AG04449 (cell line): ENCODE measurements at places on chromosomes 11 and 22.

- no peak for DNase-seq
Measured at GRCh38 chr11:108197351-108197750, 25.1 kb downstream of the NPAT start.

GRCh38 chr11:90639461-90639993 is 416.7 kb upstream of the CHORDC1 start:
- no peak for DNase-seq

- no peak for DNase-seq
Measured at GRCh38 chr22:30826670-30827355, 132.1 kb downstream of the OSBP2 start.

DNA sequence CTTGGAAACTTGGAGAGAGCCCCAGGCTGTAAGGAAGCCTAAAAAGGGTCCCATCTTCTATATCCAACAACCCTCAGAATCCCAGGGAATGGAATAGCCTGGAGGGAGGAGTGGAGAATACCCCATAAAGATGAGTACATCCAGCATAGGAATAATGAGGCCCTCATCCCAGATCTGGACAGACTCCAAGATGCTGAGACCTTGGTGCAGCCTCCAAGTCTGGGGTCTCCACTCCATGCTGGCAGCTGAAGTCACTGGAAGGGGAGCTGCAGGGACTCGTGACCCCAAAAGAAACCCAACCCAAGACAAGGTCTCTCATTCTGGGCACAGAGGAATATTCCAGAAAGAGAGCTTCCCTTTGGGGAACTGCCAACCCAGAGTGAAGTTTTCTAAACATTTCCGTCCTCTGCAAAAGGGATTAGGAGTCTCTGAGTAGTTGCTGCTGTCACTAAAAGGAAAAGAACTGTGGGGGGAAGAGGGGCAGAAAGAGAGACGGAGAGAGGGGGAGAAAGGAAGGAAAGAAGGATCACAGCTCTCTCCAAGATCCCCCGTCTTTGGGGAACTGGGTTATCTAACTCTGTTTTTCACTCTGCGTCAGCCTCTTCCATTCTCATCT is 589 bp downstream of the SCGB1A1 start:
- no peak for DNase-seq

DNA sequence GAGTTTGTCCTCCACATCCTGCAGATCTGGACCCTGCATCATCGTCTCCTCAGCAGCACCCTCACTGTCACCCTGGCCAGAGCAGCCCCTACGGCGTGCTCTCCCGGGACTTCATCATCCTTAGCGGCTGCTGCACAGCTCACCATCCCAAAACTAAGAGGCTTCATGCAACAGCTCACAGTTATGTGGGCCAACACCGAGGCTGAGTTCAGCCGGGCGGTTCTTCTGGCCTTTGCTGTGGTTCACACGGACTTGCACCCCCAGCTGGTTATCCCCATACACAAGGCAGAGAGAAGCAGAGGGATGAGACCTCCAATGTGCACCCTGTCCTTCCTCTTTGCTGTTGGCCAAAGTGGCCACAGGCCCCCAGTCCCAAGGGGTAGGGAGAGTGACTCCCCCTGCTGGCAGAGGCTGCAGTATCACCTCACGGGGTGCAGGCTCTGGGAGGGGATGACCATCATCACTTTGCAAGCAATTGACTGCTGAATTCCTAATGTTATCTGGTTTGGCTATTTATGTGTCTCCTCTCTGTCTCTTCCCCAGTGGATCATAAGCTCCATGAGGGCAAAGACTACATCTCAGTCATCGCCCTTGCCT is 276.8 kb downstream of the BRD1 start:
- DNase-seq: no peak

DNA sequence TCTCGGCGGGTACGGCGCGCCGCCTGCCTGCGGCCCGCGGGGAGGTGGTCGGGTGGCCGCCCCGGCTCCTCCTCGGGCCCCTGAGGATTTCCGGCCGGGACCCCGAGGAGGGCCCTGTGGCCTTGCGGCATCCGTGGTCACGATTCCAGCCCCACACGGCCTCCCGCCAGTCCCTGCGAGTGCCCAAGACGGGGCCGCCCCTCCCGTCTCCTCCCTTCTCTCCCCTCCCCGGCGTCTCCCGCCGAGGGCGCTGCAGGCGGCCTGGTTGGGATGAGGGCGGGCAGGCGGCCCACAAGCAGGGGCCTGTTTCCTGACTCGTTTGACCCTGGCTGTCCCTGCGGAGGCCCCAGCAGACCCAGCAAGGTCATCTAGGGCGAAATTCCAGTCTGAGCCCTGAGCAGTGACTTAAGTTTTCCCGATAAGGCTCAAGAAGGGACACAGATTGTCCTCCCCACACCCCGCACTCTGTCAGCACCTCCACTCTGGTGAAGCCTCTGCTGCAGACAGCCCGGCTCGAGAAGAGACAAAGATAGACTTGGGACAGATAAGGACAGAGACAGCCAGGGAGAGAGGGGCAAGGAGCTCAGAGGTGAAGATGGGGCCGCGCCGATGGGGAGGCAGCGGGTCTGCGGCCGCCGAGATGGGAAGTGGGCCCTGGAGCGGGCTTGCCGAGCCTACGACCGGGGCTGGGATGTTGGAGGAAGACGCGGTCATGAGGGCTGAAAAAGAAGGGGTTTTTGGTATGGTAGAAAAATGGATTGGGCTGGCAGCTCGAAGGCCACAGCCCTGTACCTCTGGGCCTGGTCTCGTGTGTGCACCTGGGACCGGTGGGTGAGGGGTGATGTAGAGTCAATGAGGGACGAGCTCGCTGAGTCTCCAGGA is 95.0 kb downstream of the SWAP70 start:
- DNase-seq: no peak

DNA sequence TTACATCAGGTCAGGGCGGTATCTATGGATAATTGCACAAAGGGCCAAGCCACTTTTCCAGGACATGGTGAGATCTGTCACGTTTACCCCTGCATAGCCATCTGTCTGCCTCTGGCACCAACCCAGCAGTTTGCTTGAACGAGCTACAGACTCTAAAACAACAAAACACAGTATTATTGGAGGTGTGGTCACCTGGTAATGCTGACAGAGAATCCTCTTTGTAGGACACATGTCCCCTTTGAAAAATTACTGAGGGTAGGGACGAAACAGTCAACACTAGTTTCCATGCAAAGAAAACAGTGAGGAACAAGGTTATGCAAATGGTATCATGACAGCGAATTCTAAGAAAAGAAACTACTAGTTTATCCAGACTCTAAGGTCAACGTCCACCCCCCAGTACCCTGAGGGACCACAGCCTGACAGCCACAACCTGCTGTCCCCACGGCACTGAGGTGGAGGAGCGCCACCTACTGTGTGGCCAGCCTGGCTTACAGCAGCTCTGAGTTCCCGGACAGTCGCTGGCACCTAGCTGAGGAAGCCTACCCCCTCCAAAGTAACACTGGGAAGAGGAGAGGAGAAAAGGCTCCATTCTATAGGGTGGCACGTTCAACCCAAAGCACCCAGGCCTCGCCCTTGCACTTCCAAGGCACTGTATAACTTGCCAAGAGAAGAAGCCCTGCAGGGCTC is 117.4 kb upstream of the BID start:
- no peak for DNase-seq

DNA sequence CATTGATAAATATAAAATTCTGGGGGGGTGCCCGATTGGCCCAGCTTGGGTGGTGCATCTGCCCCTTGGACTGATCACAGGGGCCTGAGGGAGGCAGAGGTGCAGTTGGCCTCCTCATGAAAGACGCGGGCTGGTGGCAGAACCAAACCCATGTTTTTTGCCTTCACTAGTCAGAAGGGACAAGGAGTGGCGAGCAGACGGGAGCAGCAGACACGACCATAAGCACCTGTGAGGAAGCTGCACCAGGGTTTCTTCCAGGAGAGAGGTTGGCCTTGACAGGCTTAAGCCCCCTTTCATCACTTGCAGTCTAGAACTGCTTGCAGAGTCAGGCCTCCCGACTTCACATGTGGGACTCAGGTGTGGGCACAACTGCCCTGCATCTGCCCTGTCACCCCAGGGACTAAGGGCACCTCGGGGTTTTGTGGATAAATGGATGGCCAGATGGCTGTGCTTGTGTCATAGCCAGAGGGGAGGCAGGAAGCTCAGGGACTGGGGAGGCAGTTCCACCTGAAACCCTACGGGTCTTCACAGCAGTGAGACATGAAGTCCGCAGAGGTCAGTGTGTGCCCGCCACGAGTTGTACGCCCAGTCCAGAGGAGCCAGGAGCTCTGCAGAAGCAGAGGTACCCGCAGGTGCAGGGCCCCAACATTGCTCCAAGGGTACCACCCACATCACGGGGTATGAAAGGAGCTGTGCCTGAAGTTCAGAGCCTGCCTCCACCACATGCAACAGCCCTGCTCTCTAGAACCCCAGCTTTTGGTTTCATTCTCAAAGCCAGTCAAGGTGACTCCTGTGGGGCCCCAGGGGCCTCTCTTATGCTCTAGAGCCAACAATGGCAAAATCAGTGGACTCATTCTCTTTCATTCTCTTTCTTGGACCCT is 18.2 kb upstream of the SYT13 start:
- no peak for DNase-seq

DNA sequence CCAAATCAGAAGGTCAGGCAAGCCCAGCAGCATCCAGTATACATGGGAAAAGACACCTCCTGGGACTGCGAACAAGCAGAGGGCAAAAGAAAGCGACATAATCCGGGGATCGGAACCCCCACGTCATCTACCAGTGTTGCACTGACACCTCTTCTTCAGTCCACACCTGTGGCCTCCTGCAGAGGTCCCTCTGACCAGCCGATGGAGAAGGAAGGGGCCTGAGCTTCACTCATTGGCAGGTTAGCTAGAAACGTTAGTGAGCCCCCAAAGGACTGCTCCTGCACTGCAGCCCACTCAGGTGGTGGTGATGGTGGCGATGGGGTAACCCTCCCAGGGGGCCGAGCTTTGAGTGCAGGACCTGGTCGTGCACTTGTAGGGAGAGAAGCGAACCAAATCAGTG is 22.1 kb downstream of the ASCL2 start:
- no peak for DNase-seq

- no peak for DNase-seq
Measured at GRCh38 chr11:85732965-85733364, 47.0 kb upstream of the CCDC89 start.

GRCh38 chr11:26837154-26837553 is 115.3 kb upstream of the SLC5A12 start:
- DNase-seq: no peak

DNA sequence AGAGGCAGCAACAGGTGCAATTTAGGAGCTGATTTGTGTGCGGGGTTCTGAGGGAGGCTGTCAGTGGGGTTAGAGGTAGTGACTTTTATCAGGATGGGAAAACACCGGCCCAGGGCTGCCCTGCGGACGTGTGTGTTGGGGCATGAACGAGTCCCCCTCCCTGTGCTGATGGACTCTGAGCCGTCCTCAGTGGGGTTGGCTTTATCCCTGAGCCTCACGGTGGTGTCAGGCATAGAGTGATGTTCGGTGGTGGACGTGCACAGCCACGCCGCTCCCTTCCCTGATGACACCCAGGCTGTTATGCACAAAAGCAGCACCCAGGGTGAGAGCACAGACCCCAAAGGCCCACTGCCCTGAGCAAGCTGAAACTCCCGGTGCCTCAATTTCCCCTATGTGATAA is 809.1 kb downstream of the BRD1 start:
- DNase-seq: no peak

DNA sequence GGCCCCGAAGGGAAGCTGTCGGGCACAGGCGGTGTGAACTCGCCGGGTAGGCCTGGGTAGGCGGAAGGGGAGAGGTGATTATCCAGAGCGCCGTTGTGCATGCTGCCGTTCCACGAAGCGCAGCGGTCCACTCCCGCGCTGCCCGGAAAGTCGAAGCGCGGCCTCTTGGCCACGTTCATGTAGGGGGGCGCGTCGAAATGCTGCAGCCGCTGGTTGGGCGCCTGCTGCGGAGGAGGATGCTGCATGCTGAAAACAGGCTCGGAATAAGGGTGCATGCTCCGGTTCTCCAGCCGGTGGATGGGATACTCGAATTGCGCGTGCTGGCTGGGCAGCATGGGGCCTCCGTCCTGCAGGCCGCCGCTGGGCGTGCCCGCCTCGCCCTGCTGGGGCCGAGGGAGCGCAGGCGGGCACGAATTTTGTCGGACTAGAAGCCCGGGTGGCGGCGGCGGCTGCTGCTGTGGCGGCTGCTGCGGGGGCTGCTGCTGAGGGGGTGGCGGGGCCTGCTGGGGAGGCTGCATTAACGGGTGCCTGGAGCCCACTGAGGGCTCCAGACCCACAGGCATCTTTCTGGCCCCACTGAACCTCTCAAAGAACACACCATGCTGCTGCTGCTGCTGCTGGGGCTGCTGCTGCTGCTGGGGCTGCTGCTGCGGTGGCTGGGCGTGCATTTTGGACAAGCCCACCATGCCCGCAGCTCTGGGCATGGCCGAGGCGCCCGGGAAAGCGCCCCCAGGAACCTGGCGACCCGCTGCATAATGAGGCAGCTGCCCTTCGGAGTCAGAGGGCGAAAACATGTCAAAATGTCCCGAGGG is 2.3 kb downstream of the MN1 start:
- no peak for DNase-seq

GRCh38 chr11:115616971-115617370 is 112.8 kb upstream of the CADM1 start:
- peak; percentile 57 for DNase-seq

GRCh38 chr11:69778373-69778772 is 3.2 kb upstream of the FGF4 start:
- no peak for DNase-seq

DNA sequence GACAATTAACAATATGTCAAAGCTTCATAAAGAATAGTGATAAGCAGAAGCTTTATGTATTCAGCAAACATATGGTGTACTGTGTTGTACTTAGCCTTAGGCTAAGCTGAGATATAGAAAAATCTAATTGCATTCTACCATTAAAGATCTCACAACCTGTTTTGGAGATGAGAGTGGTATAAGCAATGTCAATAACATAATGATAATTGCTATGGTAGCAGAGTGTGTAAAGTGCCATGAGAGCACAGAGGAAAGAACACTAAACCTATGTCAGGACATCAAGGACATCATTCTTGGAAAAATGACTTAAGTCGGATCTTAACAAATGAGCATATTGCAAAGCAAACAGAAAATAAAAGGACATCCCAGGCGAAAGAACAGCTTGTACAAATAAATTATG is 28.6 kb upstream of the ANGPTL5 start:
- no peak for DNase-seq

- no peak for DNase-seq
Measured at GRCh38 chr11:9922806-9923205, 258.9 kb downstream of the SWAP70 start.

GRCh38 chr11:2513441-2513840 is 68.6 kb downstream of the KCNQ1 start:
- no peak for DNase-seq
